ENCODE measurements at places on chromosomes 6 and 20. TPM values are rescaled to one million over a fixed set of nuclear protein-coding genes. Genes with fewer than 3 reads are reported as not detected.

NELFE gene
- 83.5 TPM for total RNA-seq

TNF gene
- total RNA-seq = not detected

KCNK17 gene
- total RNA-seq = not detected

BEND6 gene
- 0.96 TPM for total RNA-seq

SDHAF4 gene
- total RNA-seq = 4.5 TPM

GINS1 gene
- total RNA-seq = 29.4 TPM

GMPR gene
- 0.30 TPM for total RNA-seq

HSPA12B gene
- 0.48 TPM for total RNA-seq

GRM1 gene
- total RNA-seq = 0.08 TPM

CCR6 gene
- total RNA-seq = not detected

KIAA1755 gene
- total RNA-seq = 0.14 TPM

CYP39A1 gene
- 0.06 TPM for total RNA-seq

PPP1R3G gene
- 1.6 TPM for total RNA-seq

POU3F2 gene
- not detected for total RNA-seq

FAM217A gene
- not detected for total RNA-seq

NMBR gene
- not detected for total RNA-seq

PROKR2 gene
- not detected for total RNA-seq

MUCL3 gene
- not detected for total RNA-seq

HLA-DQB2 gene
- not detected for total RNA-seq

LPA gene
- total RNA-seq = 0.02 TPM

CTAGE9 gene
- not detected for total RNA-seq

SLC22A3 gene
- 35.7 TPM for total RNA-seq

RNF217 gene
- total RNA-seq = 6.9 TPM

DEFB129 gene
- total RNA-seq = not detected

SAMD5 gene
- 0.85 TPM for total RNA-seq

SIM1 gene
- total RNA-seq = not detected

TBC1D32 gene
- 1.7 TPM for total RNA-seq

PCSK2 gene
- not detected for total RNA-seq

SGK2 gene
- total RNA-seq = 5.6 TPM

TRIM40 gene
- not detected for total RNA-seq
